ENCODE measurements at places on chromosomes 1 and 21.

GRCh38 chr1:220330265-220330664 is 58.0 kb upstream of the RAB3GAP2 start:
- peak; percentile 53 for DNase-seq

DNA sequence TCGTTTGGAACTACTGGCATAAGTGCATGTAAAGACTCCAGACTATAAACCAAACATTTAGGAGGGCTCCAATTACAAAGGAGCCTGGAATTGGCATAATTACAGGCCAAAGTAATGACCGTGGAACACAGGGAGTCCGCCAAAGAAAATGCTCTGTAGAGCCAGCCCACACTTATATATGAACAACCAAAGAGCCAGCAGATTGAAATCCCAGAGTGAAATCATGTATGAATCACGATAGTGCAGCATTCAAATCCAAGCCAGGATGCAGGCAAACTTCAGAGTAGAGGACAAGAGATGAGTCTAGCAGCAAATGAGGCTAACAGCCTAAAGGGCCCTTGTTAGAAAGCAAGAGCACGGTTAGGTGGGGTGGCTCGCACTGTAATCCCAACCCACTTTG is 13.1 kb downstream of the VPS26C start:
- no peak for DNase-seq

DNA sequence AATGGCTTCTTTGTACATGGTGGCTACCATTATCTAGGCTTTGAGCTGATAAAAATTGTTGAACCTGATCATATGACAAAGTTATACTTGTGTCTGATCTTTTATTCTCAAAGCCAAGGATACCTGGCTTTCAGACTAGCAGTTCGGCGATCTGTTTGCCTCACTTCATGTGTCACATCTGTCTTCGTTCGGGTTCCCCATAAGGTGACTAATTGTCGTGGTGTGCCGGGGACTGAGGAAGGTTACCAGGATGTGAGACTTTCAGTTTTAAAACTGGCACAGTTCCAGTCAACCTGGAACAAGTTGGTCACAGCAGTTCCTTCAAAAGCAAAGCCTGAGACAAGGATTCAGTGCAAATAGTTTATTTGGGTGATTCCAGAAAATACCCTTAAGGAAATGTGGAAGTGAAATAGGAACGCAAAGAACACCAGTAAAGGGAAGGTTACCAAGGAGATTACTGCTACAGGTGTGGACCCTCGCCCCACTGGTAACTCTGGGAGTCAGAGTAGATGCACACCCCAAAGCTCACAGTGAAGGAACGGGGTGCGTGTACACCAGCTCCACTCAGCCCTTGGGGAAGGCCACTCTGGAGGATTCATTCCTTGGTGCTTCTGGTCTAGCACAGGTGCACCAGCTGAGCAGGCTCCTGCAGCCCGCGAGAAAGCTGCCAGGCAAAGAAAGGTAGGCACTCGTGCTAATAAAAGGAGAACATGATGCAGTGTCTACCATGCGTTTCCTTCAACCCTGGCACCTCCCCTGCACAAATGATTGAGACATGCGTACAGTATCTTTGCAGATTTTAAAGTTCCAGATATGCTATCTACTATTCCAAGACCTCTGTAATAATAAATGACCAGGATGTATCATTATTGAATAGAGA is 69.0 kb downstream of the VWA5B1 start:
- no peak for DNase-seq

DNA sequence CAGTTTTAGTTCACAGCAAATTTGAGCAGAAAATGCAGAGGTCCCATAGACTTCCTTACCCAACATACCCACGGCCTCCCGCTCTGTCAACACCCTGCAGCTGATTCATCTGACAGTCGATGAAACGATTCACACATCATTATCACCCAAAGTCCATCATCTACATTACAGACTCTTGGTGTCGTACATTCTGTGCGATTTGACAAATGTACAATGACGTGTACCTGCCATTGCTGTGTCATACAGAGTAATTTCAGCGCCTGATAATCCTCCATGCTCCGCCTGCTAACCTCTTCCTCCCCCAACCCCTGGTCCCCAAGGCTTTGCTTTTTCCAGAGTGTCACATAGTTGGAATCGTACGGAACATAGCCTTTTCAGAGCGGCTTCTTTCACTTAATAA is 94.7 kb upstream of the SLC25A33 start:
- no peak for DNase-seq

GRCh38 chr1:201774224-201774982 is 54.6 kb upstream of the IPO9 start:
- DNase-seq: peak; percentile 70

GRCh38 chr1:42931911-42932422 is 26.7 kb downstream of the SLC2A1 start:
- no peak for DNase-seq

GRCh38 chr1:229753764-229754551 is 127.9 kb downstream of the URB2 start:
- DNase-seq: no peak

DNA sequence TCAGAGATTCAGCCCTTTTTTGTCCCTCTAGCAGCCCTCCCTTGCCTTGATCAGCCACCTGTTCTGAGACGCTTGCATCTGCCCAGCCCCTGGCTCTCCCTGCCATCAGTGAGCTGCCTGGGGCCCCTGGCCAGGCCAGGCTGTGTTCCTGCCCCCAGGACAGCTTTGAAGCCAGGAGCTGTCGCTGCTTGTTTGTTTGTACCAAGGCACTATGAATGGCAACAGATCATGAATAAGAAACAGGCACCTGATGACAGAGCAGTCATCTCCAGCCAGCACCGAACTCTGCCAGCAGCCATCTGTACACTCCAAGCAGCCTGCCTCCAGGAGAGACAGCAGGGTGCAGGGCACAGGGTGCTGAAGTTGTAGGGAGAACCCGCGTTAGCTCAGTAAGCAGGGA is 8.1 kb upstream of the VWA5B1 start:
- DNase-seq: no peak

Data from cardiac fibroblast (primary cell).